Smooth muscle cell of the brain vasculature (primary cell): ENCODE measurements at places on chromosomes 13 and 19.
A peak's percentile ranks its signal among the peaks of the same experiment; 100 is the strongest.

GRCh38 chr19:3403489-3404323 is 37.3 kb downstream of the NFIC start:
- DNase-seq: peak; percentile 89

GRCh38 chr19:18274781-18275356 is 617 bp upstream of the IQCN start:
- no peak for DNase-seq

DNA sequence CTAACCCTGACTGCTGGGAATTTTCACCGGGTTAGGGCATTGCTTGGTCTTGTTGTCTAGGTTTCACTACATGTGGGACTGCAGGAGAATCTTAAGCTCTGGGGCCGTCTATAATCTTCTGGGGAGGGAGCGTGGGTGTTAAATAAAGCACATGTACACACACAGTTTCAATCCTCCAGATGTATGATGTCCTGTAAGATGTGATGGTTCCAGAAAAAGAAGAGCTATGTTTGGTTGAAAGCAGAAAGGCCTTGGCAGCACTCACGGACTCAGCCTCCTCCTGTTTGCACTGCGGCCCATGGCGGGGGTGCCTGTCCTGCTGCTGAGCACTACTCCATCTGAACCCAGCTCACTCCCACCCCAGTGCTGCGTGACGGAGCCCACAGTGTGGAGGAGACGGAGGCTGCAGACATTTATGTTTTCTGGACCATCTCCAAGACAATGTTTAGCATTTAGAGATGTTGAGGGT is 343.5 kb downstream of the TEX29 start:
- no peak for DNase-seq

DNA sequence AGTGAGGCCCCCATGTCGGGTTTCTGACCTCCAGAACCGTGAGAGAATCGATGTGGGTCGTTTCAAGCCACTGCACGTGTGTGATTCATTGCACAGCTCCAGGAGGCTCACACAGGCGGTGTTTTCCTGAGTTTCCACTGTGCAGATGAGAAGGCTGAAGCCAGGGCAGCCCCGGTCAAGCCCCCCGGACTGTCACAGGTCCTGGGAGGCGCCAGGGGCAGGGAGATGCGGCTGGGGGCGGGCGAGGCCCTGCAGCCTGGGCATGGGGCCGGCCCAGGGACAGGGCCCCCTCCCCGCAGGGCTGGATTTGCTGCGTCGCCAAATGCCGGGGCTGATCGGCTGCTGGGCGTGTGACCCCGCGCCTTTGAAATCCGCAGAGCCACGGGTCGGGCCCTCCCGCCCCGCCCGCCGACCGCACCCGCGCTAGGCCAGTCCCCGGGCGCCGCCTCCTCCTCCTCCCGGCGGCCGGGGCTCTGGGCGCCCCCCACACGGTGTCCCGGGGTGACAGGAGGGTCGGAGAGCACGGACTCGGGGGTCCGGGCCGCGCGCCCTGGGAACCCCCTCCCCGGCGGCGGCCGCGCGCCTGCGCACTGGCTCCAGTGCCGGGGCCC is 9.9 kb upstream of the MKNK2 start:
- DNase-seq: peak; percentile 74

GRCh38 chr13:85525411-85525810 is 273.8 kb downstream of the SLITRK6 start:
- DNase-seq: no peak
